ENCODE measurements at places on chromosomes 3 and 15.
A peak's percentile ranks its signal among the peaks of the same experiment; 100 is the strongest.

DNA sequence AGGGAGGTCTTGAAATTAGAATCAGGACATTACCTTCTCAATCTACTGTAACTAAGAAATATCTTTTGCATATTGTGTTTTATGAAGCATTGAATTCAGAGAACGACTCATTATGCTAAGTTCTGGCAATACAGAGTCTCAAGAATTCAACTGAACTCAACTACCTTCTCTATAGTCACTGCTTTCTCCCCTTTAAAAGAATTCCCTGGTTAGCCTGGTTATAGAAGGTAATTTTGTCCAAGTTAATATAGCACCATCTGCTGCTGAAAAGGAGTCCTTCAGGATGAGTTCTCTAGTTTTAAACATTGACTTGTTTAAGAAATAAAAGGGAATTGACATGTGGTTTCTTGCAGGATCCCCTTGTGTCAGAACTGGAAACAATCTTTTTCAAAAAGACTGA lies 60.2 kb downstream of the IL16 start:
- no peak for DNase-seq

DNA sequence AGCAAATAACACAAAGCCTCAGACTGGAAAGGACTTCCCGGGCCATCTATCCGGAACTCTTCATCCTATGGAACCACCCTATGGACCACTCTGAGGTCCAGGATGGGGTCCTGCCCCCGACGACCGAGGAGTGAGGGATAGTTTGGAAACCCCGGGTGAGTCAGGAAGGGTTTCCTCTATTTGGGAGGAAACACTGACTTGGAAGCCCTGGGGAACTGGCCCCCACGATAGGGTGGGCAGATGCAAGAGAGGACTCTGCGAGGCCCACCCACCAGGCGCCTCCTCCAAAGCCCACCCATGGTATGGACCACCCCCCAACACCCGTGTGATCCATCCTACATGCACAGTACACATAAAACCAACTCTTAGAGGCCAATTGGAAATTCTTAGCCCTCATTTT lies 69.4 kb downstream of the CPN2 start:
- no peak for DNase-seq

- DNase-seq: peak; percentile 27
Observed at GRCh38 chr3:73437828-73438227, 186.9 kb downstream of the PDZRN3 start.

DNA sequence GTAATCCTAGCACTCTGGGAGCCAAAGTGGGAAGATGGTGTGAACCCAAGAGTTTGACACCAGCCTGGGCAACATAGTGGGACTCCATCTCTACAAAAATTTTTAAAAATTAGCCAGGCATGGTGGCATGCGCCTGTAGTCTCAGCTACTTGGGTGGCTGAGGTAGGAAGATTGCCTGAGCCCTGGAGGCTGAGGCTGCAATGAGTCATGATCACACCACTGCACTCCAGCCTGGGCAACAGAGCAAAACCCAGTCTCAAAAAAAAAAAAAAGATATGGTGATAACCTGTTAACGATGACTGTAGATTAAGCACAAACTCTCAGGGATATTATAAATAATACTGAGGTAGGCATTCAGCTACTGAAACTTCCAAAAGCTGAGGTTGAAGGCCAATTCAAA lies 107.5 kb downstream of the SLC49A4 start:
- DNase-seq: no peak

DNA sequence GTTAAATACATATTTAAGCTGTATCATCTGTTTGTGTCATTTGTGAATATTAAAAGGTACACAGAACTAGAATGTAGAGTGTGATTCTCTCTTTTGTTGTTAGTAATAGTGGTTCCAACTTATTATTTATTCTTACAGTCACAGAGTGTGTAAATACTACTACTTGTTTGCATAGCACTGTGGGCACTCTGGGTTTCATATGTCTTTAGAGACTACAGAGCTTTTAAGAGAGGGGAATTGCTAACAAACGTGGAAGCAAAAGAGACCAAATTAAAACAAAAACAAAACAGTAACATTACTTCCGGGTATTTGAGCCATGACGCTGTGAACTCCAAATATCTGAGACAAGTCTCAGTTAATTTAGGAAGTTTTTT lies 828.0 kb upstream of the DPPA4 start:
- DNase-seq: no peak

GRCh38 chr3:20999661-21000060 lies 751.3 kb downstream of the ZNF385D start:
- no peak for DNase-seq

GRCh38 chr3:149655826-149656574 lies 1.8 kb downstream of the WWTR1 start:
- DNase-seq: peak; percentile 37
